Stimulated activated CD4-positive, alpha-beta T cell treated with anti-CD3 and anti-CD28 coated beads, TNF-alpha, amount 100 ng/mL, for 48 hours (primary cell): ENCODE measurements at places on chromosomes 7 and 10.

GRCh38 chr7:264541-265191, 25.3 kb upstream of the FOXL3 start:
- DNase-seq, result no peak

DNA sequence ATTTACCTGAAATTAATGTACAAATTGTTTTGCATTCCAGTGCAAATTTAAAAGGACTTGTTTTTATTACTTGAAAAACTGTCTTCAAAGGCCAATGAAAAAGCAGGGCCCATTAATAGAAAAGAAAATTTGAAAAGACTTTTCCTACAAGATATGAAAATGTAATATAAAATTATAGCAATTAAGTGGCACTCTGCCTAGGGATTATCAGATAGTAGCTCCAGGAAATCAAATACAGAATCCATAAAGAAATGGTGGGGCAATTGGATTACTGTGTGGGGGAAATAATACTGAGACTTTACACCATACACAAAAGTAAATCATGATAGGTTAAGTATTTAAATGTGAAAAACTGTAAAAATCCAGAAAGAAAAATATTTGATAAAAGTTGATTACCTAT, 89.7 kb downstream of the GLCCI1 start:
- no peak for DNase-seq

GRCh38 chr10:22230158-22230833, 12.5 kb upstream of the EBLN1 start:
- DNase-seq, result no peak

DNA sequence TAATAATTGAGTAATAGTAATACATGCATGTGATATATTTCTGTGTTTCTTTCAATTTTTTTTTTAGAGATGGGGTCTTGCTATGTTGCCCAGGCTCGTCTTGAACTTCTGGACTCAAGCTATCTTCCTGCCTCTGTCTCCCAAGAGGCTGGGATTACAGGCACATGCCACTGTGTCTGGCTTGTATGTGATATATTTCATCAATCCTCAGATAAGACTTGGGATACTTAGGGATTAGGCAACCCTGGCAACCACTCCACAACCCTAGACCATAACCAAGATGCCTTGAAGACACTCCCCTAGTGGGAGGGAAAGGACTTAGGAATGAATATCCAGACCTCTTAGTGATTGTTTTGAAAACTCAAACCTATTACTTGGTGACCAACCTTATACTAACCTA, 154.8 kb downstream of the CCDC3 start:
- no peak for DNase-seq

DNA sequence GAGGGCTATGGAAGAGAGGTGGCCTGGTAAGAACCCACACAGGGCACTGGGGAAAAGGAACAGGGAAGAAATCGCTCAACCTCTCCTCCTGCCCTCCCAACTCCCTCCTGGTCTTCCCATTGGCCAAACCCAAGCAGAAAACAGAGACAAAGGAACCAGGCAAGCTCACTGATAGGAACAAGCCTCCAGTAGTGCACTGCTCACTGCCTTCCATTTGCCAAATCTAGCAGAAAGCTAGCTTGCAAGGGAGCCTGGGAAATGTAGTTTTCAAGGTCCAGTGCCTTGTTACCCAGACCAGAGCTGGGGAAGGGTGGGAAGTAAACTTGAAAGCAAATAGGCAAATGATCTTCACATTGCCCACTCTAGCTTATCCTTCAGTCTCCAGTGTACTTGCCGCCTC, 556.1 kb upstream of the AUTS2 start:
- no peak for DNase-seq

GRCh38 chr7:130461272-130461671, 20.5 kb upstream of the CEP41 start:
- no peak for DNase-seq

- DNase-seq, result no peak
Measured at GRCh38 chr7:31310321-31310935, 30.1 kb downstream of the NEUROD6 start.

- DNase-seq, result no peak
Measured at GRCh38 chr7:42502022-42502421, 265.0 kb upstream of the GLI3 start.

GRCh38 chr10:18455086-18455884, 196.1 kb downstream of the NSUN6 start:
- no peak for DNase-seq

DNA sequence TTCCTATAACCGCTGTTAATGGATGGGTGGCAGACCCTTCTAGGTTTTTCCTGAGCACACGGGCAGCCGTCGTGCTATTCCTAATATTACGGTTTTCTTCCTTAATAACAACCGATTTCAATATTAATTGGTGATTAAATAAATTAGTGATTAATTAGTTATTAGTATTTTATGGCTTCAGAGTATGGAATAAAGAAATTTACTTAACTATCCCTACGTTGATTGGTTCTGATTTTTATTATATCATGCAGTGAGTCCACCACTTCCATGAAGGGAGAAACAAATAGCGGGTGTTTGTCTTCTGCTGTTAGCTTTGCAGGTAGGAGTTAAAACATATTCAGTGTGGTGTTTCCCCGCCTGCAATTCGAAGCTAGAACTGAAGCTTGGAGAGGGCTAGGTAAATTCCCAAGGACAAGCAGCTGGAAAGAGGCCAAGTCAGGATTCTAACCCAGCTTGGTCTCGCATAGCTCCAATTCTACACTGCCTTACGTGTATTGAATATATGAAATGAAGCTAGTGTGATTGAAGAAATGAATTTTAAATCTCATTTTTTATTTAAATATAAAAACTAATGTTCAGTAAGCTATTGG, 928 bp upstream of the CSTF2T start:
- DNase-seq, result no peak

- DNase-seq, result no peak
Measured at GRCh38 chr7:96870185-96870584, 135.2 kb upstream of the DLX6 start.

DNA sequence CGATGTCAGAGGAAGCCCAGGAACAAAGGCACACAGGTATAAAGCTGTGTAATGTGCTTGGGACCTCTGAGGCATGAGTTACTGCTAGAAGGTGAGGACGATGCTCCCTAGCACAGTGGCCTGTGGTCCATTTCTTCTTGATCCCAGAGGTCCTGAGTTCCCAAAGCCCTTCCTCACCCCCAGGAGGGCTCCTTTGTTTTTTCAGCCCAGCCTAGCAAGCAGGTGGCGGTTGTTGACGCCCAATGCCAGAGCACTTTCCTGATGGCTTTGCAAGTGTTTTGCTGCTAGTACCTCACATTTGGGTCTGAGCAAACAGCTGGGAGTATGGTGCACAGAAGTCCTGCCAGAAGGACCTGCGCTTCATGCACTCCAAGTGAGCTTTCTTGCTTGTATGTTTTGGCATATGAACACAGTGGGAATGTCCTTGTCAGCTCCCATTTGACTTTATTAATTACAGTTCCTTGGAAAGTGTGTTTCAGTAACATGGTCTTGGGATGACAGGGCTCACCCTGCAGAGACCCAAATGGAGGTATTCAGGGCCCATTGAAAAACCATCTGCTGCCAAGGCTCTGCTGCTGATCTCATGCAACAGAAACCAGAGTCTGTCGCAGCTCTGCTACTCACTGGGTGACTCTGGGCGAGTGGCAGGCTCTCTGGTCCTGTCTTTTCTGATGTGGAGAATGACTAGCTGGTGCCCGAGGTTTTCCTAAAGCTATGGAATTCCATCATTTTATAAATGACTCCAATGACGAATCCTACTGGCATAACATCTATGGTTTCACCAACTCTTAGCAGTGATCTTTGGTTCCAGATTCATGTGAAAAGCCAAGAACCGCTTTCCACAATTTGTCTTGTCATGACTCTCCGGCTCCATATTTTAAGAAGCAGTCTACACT, 134.9 kb downstream of the ARID5B start:
- no peak for DNase-seq

DNA sequence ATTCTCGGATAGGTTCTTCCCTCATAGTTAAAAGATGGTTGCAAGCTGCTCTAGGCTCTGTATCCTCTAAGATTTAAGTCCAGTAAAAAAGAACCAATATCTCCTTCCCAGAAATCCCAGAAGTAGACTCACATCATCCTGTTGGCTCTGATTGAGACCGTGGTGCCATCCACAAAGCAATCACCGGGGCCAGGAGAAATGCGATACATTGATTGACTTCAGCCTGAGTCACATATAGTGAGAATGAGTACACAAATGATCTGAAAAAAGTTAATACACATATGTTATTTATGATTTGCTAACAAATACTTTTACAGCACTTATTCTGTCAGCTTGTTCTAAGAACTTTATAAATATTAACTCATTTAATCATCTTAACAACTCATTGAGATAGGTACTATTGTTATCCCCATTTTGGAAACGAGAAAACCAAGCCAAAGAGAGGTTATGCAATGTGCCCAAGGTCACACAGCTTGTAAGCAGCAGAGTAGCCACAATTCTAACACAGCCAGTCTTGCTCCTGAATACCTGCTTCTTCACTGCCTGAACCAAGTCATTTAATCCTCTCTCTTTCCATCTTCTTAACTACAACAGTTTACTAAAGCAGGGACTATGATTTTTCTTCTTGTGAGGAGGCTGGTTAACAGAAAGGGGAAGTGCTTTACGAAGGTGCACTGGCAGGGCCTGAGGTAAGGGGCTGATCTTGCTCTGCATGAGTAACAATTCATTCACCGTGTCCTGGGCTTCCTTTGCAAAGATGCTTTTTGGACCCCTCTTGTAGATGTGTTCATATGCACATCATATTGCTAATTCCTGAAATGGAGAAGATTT, 177.0 kb downstream of the REEP3 start:
- DNase-seq, result no peak

- DNase-seq, result no peak
Measured at GRCh38 chr7:131619336-131620305, 63.2 kb upstream of the PODXL start.

- DNase-seq, result no peak
Measured at GRCh38 chr10:130801276-130801675, 510.2 kb downstream of the TCERG1L start.

GRCh38 chr7:31362401-31362800, 21.9 kb upstream of the NEUROD6 start:
- no peak for DNase-seq
